ENCODE measurements at places on chromosomes 13 and 19. TPM values are rescaled to one million over a fixed set of nuclear protein-coding genes. Genes with fewer than 3 reads are reported as not detected.

The ZNF776 gene
- 22.1 TPM for polyA plus RNA-seq

The GRWD1 gene
- polyA plus RNA-seq, result 22.0 TPM

DNA sequence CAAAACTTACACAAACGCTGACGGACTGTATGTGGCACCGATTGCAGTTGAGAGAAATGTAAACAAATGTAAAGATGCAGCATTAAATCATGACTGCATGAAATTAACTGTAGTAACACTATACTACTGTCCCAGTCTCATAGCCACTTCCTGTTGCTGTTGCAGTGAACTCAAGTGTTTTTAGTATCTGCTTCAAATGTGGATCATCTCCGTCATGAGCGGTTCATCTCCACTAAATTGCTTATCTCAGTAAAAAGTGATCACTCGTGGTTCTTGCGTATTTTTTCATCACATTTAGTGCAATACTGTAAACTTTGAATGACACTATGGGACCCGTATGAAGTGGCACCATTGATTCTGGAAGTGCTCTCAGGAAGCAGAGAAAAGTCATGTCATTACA, 60.3 kb upstream of the RNF113B start:
- DNase-seq, result no peak
- no peaks in the 10 kb centered on the region for H3K27me3 ChIP-seq
- H3K4me3 ChIP-seq, result no peak overlapping the region
- H3K36me3 ChIP-seq, result peaks cover 7% of the 10 kb centered on the region

The SIGLEC8 gene
- 4.7 TPM for polyA plus RNA-seq

- no peak overlapping the region for H3K27ac ChIP-seq
- H3K36me3 ChIP-seq, result peaks cover 2% of the 10 kb centered on the region
- no peak overlapping the region for H3K4me3 ChIP-seq
- no peak for DNase-seq
Observed at GRCh38 chr19:29507081-29507860, 18.5 kb upstream of the VSTM2B start.

- H3K4me1 ChIP-seq, result peaks cover 12% of the 10 kb centered on the region
- H3K27ac ChIP-seq, result peak overlapping the region; percentile 67
- no peak for DNase-seq
- H3K27me3 ChIP-seq, result no peaks in the 10 kb centered on the region
- H3K36me3 ChIP-seq, result no peaks in the 10 kb centered on the region
Observed at GRCh38 chr13:48571126-48571913, 38.4 kb upstream of the RCBTB2 start.

DNA sequence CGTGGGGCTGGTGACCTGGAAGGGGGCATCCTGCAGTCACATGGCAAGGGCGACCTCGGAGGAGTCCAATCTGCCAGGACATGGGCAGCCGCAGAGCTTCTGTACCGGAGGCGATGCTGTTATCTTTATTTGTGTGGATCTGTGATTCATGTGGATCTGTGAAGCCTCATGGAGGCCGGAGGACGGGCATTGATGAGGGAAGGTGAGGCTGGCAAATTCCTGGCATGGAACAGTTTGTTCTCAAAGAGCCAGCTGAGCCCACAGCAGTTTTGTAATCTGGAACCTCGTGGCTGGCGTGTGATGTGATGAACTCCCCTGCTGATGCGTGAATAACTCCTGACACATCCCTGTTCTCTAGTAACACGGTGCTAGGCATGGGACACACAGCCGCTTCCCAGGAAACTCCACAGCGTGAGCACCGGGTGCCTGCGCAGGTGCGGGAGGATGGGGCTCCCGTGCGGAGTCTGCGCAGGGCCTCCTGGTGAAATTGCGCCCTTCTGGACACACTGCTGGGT, 40.4 kb downstream of the ATP11A start:
- H3K27me3 ChIP-seq, result no peaks in the 10 kb centered on the region
- peaks cover 33% of the 10 kb centered on the region for H3K4me1 ChIP-seq
- H3K4me3 ChIP-seq, result no peak overlapping the region

The SLC25A41 gene
- polyA plus RNA-seq, result 5.6 TPM

All from spinal cord (tissue), 10 donors.